ENCODE measurements at places on chromosomes 6 and 20. TPM values are rescaled to one million over a fixed set of nuclear protein-coding genes. Genes with fewer than 3 reads are reported as not detected.

GRCh38 chr6:31576897-31577578, 1.7 kb downstream of the TNF start:
- no peak for DNase-seq

DNA sequence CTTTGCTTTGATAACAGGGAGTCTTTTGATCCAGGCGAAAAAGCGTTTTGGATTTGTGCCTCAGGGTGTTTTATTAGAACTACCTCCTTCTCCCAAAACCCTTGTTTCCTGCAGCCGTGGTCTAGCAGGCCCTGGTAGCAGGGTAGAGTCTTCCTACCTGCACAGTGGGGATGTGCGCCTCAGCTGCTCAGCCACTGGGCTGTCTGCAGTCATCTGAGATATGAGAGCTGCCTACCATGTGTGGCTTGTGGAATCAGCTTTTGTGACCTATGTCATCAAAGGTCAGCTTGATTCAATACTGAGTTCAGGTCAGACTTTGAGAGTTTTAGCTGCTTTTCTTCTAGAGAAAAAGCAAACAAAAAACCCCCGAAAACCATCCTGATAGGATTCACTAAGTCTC, 279.5 kb downstream of the CLIC5 start:
- no peak for DNase-seq

The IP6K3 gene
- 1.1 TPM for polyA plus RNA-seq

The RBBP8NL gene
- polyA plus RNA-seq = 1.1 TPM

DNA sequence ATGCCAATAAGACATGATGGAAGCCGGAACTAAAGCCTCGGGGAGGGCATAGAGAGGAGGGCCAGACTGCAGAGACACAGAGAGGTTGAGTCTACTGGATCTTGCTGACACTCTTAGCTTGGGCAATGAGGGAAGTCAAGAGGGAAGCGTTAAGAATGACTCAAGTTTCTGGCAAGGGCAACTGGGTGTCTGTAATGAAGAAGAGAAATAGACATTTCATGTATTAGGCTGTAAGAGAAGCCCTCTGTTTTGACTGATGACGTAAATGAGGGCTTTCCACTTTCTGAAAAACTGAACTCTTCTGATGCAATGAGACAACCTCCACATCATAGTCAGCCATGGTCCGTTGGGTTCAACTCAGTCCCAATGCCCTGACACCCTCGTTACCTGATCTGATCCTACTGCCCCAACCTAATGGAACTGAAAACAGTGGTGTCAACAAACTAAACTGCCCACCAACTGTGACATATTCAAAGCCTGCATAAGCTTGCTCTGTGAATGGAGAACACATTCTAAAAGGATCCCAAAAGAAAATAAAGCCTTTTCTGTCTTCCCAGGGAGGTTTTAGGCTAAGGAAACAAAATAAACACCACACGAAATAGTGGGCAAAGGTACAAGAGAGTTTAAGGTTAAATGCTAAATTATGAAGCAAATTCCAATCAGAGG, 45.8 kb upstream of the PNRC1 start:
- no peak for DNase-seq

The SHLD1 gene
- 10.0 TPM for polyA plus RNA-seq

DNA sequence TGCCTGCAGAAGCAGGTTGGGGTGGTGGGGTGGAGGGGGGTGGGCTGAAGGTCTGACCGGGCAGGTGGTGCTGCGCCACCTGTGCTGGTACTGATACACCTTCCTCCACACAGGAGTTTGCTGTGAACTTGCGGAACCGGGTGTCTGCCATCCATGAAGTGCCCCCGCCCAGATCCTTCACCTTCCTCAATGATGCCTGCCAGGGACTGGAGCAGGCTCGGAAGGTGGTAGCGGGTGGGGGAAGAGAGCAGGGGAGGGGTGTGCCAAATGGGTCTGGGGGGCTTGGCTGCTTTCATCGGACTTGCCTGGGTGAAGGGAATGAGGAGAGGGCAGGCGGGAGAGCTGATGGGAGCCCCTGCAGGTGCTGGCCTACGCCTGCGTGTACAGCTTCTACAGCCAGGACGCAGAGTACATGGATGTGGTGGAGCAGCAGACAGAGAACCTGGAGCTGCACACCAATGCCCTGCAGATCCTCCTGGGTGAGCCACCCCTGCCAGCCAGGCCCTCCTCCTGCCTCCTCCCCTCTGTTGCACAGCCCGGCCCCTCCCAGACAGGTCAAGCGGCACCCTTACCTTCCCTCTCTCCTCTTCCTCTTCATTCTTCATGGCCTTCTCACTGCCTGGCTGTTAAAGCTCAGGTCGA, 6.7 kb downstream of the DNPH1 start:
- DNase-seq = no peak

DNA sequence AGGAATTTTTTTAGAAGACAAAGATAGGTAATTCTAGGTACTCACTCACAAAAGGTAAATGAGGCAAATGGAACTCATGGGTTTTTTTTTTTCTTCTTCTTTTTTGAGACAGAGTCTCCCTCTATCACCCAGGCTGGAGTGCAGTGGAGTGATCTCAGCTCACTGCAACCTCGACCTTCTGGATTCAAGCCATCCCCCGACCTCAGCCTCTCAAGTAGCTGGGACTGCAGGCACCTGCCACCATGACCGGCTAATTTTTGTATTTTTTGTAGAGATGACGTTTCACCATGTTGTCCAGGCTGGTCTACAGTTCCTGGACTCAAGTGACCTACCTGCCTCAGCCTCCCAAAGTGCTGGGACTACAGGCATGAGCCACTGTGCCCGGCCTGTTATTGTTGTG, 126.1 kb downstream of the LRRC1 start:
- DNase-seq = no peak

The CNKSR3 gene
- polyA plus RNA-seq = 67.3 TPM

The ADGRF5 gene
- polyA plus RNA-seq = 29.3 TPM

The SLC22A3 gene
- polyA plus RNA-seq = 5.5 TPM

- DNase-seq = no peak
Observed at GRCh38 chr20:47336129-47336754, 20.3 kb downstream of the ZMYND8 start.

The BTN2A1 gene
- 30.5 TPM for polyA plus RNA-seq

DNA sequence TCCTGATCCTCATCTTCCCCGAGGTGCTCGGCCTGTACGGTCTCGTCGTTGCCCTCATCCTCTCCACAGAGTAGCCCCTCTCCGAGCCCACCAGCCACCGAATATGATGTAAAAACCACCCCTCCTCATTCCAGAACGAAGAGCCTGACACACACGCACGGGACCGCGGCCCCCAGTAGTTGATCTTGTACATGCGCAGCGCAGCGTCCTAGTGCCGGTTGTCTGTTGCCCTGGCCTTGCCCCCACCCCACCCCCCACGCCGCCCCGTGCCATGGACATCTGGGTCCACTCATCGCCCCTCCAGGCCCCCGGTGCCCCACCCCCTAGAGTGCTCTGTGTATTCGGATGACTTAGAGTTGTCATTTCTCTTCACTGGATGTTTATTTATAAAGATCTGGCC, 5.2 kb upstream of the PRPH2 start:
- DNase-seq = no peak

DNA sequence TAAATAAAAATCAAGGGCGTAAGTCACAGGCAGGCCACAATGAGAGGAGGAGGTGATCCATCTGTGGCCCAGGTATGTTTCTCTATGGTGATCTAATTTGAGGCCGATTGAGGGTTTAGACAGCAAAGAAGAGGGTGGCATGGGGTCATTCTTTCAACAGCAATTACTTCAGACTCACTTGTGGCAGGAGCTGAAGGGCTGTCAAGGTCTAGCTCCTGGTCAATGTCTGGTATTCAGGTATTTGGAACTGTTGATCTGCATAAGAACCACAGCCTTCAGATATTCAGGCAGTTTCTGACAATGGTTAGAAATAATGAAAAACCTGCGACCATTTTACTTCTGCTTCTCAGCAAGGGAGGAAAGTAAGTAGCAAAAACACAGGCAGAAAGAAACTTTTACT, 259.6 kb downstream of the FOXC1 start:
- DNase-seq = no peak

The HSPA1A gene
- 121 TPM for polyA plus RNA-seq

The TP53TG5 gene
- polyA plus RNA-seq = 1.2 TPM

The STAU1 gene
- polyA plus RNA-seq = 121 TPM

- DNase-seq = no peak
Observed at GRCh38 chr6:15504040-15504495, 158.8 kb downstream of the DTNBP1 start.

DNA sequence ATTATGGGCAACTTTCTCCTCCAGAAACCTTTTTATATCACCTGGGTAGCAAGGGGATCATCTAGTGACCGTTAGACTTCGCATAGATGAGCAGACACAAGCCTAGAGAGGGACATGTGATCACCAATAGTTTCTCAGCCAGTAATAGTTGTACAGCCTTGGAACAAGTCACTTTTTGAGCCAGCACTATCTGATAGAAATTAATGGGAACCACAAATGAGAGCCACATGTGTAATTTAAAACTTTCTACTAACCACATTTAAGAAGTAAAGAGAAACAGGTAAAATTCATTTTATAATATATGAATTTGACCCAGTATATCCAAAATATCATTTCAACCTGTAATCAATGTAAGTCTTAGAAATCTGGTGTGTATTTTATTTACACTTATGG, 592 bp upstream of the CTNNBL1 start:
- DNase-seq = no peak

GRCh38 chr20:17875981-17876385, 92.6 kb downstream of the SNX5 start:
- DNase-seq = no peak

DNA sequence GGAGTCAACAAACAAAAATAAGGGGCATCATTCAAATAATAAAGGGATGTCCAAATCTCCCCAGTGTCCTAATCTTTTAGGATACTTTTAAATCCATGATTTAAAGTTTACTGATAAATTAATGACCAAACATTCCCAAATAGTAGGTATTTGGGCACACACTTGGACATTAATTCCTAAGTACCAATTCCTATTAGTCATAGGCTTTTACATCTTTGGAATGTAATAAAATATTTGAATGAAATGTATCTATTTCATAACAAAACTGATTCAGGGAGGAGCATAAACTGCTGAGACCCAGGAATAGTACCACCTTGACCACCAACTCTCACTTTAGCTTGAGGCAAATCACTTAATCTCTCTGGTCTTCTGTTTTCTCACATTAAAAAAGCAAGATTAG, 44.3 kb downstream of the VGLL2 start:
- DNase-seq = no peak

DNA sequence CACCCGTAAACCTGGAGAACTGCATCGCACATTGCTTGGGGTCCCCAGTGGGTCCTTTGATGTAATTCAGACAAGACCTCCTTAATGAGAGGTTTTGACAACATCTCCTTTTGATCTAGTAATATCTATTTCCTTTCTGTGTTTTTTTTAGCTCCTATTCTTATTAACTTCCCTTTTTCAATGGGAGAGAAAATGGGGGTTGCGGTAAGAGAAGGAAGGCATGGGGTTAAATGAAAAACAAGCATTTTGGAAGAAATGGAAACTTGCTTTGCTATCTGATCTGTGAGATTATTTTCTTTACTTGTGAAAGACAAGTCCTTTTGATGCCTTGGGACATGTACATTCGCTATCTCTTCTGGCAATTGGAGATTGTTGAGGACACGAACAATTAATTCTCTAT, 418.6 kb upstream of the MAN1A1 start:
- no peak for DNase-seq

GRCh38 chr6:134994431-134994830, 44.5 kb upstream of the ALDH8A1 start:
- no peak for DNase-seq

DNA sequence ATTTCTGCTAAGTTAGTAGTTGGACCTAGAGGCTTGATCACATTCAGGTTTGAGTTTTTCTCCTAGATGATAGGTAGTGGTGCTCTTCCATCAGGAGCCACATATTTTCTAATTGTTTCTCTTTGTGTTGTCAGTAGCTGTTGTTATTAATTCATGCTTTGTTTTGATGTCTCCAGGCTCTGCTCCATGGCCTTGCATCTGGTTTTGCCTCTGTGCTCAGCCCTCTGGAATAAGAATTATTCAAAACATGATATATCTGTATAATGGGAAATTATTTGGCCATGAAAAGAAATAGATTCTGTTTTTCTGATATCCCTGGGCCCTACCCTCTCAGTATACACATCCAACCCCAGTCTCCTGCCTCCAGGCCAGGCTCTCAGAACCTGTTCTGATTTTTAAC, 184.8 kb downstream of the CDC5L start:
- no peak for DNase-seq

DNA sequence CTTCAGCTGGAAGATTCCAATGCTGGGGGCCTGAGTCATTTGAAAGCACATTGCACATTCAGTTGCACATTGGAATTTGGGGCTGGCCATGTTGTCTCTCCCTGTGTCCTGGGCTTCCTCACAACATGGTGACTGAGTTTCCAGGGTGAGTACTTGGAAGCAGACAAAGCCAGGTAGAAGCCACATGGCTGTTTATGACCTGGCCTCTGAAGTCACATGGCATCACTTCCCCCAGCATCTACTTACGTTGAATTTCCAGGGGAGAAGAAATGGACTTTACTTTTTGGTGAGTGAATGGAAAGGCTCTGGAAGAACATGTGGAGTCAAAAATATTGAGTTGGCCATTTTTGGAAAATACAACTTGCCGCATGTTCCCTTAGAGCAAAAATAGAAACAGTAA, 155.5 kb downstream of the LINC00237 start:
- DNase-seq = no peak

The WASF1 gene
- polyA plus RNA-seq = 39.4 TPM

DNA sequence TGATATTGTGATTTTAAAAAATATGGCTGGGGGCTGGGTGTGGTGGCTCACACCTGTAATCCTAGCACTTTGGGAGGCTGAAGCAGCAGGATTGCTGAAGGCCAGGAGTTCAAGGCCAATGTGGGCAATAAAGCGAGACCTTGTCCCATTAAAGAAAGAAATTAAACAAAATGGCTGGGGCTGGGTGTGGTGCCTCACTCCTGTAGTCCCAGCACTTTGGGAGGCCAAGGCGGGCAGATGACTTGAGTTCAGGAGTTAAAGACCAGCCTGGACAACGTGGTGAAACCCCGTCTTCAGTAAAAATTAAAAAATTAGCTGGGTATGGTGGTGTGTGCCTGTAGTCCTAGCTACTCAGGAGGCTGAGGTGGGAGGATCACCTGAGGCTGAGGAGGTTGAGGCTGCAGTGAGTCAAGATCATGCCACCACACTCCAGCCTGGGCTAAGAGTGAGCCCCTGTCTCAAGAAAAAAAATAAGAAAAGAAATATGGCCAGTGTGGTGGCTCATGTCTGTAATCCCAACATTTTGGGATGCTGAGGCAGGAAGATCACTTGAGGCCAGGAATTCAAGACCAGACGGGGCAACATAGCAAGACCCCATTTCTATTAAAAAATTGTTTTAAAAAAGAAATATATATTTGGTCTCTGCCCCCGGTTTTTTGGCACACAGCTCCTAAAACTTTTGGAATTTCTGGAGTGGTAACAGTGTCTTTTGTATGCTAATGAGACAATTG, 39.8 kb downstream of the SLC17A5 start:
- no peak for DNase-seq

The RBM24 gene
- polyA plus RNA-seq = 1.6 TPM
